ENCODE measurements at places on chromosomes 13 and 19. TPM values are rescaled to one million over a fixed set of nuclear protein-coding genes. Genes with fewer than 3 reads are reported as not detected.
A peak's percentile ranks its signal among the peaks of the same experiment; 100 is the strongest.

Gene ONECUT3
- not detected for total RNA-seq

Gene UGGT2
- total RNA-seq, result not detected

Gene SELENOV
- total RNA-seq, result not detected

Gene PHLDB3
- 14.9 TPM for total RNA-seq

Gene LILRB2
- not detected for total RNA-seq

Gene MEDAG
- total RNA-seq, result not detected

Gene FOSB
- total RNA-seq, result 172 TPM

Gene CCDC8
- not detected for total RNA-seq

GRCh38 chr19:32916969-32917615 is 47.5 kb upstream of the SLC7A9 start:
- no peak overlapping the region for H3K27ac ChIP-seq
- H3K27me3 ChIP-seq, result no peaks in the 10 kb centered on the region
- no peak overlapping the region for H3K4me3 ChIP-seq
- H3K36me3 ChIP-seq, result peaks cover 2% of the 10 kb centered on the region

- no peaks in the 10 kb centered on the region for H3K4me1 ChIP-seq
- H3K27ac ChIP-seq, result peak overlapping the region; percentile 79
- peaks cover 57% of the 10 kb centered on the region for H3K27me3 ChIP-seq
- no peak for DNase-seq
- peak overlapping the region; percentile 54 for H3K4me3 ChIP-seq
These were observed 2.3 kb downstream of the SOX1 start for GRCh38 chr13:112069061-112069844.

DNA sequence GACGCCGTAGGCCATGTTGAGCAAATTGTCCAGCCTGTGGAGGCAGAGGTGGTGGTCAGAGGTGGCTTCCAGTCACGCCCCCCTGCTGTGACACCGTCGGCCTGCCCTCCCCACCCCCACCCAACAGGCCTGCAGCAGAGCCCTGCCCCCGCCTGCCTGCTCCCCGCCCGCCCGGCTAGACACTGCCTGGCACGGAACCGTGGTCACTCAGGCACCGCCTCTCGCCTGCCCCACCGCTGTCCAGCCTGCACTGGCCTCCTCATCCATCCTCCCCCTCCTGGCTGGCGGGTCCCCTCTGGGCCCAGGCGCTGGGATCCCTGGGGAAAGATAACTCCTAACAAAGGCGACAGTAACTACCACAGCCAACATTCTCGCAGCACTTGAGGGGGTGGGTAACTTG is 21.7 kb downstream of the PRKCSH start:
- H3K27ac ChIP-seq, result no peak overlapping the region
- H3K4me1 ChIP-seq, result no peaks in the 10 kb centered on the region
- no peak overlapping the region for H3K4me3 ChIP-seq
- no peaks in the 10 kb centered on the region for H3K36me3 ChIP-seq
- DNase-seq, result no peak
- H3K27me3 ChIP-seq, result peaks cover 10% of the 10 kb centered on the region

DNA sequence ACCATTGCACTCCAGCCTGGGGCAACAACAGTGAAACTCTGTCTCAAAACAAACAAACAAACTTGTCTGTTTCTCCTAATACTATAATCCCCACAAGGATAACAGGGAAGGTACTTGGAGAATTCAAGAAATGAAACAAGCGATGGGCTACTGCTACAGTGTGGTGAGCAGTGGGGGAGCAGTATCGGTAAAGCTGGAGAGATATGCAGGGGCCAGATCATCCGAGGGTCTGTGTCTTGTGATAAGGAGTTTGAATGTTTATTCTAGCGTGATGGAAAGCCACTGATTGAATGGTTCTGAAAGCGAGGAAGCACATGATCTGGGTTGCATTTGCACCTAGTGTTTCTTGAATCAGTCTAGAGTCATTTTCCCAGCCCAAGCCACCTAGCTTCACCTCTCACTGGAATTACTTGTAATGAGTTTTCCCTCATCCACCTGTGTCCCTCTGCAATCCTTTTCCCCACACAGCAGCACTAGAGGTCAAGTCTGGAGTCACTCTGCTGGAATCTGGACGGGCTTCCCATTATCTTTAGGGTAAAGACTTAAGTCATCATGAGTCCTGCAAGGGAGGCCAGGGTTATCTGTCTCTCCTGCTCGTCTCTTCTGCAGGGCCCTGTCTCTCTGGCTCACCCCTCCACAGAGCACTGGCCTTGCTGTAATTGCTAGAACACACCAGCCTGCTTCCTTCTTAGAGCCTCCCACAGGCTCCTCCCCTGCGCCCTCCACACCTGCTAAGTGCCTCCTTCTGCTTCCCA is 162.3 kb downstream of the KLF5 start:
- H3K4me3 ChIP-seq, result no peak overlapping the region
- H3K27me3 ChIP-seq, result peaks cover 23% of the 10 kb centered on the region
- peaks cover 36% of the 10 kb centered on the region for H3K4me1 ChIP-seq
- no peak overlapping the region for H3K27ac ChIP-seq
- H3K36me3 ChIP-seq, result no peaks in the 10 kb centered on the region
- no peak for DNase-seq

DNA sequence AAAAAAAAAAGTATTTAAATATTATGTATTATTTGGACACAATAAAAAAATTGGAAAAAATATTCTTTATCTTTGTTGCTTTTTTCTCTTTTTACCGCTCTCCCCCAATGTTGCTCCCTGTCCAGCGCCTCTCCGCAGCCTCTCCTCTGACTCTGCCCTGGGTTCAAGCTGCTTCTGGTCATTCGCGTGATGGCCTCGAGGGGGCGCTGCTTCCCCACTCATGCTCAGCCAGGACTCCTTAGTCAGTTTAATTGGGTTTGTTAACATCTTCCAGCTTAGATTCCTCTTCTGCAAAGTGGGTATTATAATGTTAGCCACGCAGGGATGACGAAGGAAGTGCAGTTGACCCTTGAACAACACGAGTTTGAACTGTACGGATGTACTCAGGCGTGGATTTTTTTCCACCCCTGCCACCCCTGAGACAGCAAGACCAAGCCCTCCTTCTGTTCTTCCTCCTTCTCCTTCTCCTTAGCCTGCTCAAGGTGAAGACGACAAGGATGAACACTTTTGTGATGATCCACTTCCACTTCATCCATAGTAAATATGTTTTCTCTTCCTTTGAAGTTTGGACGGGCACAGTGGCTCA is 4.9 kb upstream of the NWD1 start:
- H3K27me3 ChIP-seq, result no peaks in the 10 kb centered on the region
- H3K27ac ChIP-seq, result no peak overlapping the region
- H3K4me3 ChIP-seq, result no peak overlapping the region
- no peaks in the 10 kb centered on the region for H3K4me1 ChIP-seq
- DNase-seq, result peak; percentile 58
- H3K36me3 ChIP-seq, result no peaks in the 10 kb centered on the region

DNA sequence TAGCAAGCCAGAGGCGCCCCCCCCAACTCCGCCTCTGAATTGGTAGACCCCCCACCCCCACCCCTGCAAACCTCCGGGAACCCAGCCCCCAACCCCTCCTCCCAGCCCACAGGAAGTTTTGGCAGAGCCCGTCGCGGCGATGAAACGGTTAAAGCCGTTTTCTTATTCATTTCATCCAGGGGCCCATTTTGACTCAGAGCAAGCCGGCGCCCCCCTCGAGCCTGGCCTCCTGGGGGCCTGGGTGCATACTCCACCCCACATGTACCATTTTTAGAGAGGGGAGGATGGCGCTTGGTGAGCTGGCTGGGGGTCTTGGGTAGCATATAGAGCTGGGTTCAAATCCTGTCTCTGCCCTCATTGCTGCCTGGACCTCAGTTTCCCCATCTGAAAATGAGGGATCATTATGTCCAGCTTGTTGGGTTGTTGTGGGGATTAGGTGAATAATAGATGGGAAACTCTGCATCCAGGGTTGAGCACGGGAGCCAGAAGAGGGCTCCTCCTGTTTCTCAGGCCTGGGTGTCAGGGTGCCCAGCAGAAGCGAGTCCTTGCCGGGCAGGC is 7.9 kb upstream of the JUNB start:
- peak; percentile 61 for DNase-seq
- H3K36me3 ChIP-seq, result no peaks in the 10 kb centered on the region
- H3K27ac ChIP-seq, result peak overlapping the region; percentile 82
- no peaks in the 10 kb centered on the region for H3K27me3 ChIP-seq
- H3K4me1 ChIP-seq, result peaks cover 40% of the 10 kb centered on the region

DNA sequence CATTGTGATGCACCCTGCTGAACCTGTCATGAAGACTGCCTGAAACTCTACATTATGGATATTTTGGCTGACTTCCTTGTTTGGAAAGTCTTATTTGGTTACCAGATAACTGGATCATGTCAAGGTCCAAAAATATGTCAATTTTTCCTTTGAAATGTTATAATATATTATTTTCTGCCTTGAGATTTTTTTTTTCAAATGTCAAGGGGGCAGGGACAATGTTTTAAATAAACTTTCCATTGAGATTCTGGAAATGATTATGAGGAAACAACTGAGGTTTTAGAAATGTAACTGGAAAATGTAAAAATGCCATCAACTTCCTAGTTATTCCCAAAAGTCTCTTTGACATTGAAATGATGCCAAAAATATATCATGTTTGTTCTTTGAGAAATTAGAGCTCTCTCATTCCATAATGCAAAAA is 117.0 kb downstream of the RFC3 start:
- no peaks in the 10 kb centered on the region for H3K4me1 ChIP-seq
- no peaks in the 10 kb centered on the region for H3K27me3 ChIP-seq
- DNase-seq, result no peak
- no peaks in the 10 kb centered on the region for H3K36me3 ChIP-seq
- no peak overlapping the region for H3K27ac ChIP-seq

DNA sequence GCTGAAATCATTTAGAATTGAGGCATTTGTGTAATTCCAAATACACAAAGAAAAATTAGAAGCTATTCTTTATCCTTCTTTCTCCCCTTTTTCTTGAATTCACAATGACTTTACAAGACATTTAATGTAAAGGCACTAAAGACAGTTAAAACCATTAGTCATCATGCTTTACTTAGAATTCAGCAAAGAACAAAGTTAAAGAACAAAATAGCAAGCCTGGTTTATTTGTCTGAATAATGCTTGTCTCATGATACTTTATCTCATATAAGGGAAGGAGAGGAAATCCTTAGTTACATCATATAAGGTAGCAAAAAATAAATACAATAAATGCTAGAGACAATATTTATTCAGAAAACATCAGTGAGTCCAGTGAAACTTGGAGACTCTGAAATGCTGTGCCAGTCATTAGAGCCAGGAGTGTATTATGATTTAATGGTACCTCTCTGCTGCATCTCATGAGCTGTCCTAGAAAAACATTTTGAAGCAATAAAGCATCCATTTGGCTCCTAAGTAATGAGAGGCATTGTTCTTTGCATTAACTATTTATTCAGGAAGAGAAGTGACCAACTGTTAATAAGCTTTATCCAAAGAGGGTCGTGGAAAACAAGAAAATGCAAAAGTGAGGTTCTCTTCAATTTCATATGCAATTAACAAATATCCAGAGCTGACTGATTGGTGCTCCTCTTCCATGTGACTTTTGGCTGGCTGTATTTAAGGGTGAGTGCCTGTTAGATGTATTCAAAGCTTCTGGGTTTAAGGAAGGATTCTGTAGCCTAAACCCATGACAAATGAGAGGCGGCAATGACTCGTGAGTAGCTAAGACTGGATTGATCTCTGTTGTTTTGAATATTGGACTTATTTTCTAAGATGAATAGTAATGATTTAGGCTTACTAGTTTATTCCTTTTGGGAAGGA is 105.0 kb downstream of the DGKH start:
- no peak overlapping the region for H3K4me3 ChIP-seq
- H3K36me3 ChIP-seq, result peaks cover 16% of the 10 kb centered on the region
- H3K27me3 ChIP-seq, result no peaks in the 10 kb centered on the region
- H3K27ac ChIP-seq, result no peak overlapping the region
- no peak for DNase-seq

- no peak for DNase-seq
- no peak overlapping the region for H3K4me3 ChIP-seq
- no peak overlapping the region for H3K27ac ChIP-seq
- peaks cover 42% of the 10 kb centered on the region for H3K36me3 ChIP-seq
These were observed 8.5 kb upstream of the TPT1 start for GRCh38 chr13:45349438-45349837.
